ENCODE measurements at places on chromosomes 3 and 15.

- DNase-seq: no peak
These were observed 46.1 kb downstream of the RFTN1 start for GRCh38 chr3:16467393-16467792.

GRCh38 chr15:66654739-66655375, 47.2 kb upstream of the SMAD6 start:
- DNase-seq: no peak

DNA sequence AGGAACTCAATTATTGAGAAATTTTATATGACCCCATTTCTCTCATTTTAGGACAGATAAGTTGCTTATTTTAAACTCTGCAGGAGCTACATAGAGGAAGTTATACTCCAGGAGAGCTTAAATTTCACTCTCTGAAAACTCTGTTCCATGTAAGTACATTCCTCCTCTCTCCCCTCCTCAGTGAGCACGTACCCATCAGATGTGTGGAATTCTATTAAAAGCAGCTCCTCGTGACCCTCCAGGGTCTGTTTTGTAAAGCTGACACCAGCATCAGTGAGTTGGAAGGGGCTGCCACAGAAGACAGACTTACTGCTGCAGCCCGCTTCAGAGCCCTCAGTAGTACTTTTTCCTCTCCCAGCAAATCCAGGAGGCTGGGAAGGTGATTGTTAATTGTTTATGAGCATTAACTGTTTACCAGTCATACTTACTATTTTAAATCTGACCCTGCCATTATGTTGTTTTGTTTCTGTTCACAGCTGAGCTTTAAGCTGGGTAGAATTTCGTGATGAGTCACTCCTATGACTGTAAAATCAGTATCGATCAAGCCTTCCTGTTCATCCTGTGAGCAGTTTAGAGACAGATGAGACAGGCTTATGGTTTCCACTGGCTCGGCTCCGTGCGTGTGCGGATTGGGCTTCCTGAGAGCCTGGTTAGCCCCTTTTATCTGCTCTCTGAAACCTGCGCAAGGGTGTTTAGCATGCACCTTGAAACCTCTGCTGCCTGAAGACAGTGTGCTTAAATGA, 20.4 kb downstream of the IGF1R start:
- DNase-seq: peak; percentile 44

- peak; percentile 42 for DNase-seq
These were observed 1038.5 kb upstream of the NR2F2 start for GRCh38 chr15:95291898-95292472.

Data from AG10803 (cell line).